ENCODE measurements at places on chromosomes 11 and 22.

DNA sequence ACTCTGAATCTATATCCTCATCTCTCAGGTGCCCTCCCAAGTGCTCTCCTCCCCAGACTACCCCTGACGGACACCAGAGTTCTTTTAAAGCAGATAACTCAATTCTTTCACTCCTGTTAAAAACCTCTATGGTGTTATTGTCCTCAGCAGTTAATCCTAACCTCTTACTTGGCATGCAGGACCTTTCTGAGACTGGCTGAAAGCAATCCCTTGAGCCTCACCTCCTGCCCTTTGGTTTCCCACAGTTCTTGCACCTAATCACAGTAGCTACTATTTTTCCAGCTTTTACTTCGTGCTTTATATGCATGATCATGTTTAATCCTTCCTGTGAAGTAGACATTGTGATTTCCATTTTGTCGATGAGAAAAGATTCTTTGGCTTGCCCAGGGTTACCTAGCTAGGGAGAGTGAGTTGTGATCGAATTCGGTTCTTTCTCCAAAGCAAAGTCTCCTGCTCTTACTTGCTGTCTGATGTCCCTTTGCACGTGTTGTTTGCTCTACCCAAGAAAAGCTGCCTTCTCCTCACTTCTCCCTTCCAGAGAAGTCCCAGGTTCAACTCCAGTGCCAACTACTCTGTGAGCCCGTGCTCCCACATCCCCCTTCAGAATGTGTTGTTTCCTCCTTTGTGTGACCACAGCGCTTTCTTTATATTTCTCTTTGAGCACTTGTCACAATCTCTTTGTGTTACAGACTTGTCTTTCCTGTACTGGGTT lies 2.1 kb downstream of the UBE2L3 start:
- no peak for DNase-seq

GRCh38 chr11:98625526-98625925 lies 395.2 kb upstream of the CNTN5 start:
- DNase-seq, result no peak

GRCh38 chr22:17872471-17872870 lies 98.2 kb upstream of the BID start:
- DNase-seq, result no peak

GRCh38 chr11:125952973-125953372 lies 7.1 kb downstream of the VSIG10L2 start:
- DNase-seq, result no peak

- DNase-seq, result no peak
Measured at GRCh38 chr11:67045314-67045713, 11.3 kb upstream of the RHOD start.

DNA sequence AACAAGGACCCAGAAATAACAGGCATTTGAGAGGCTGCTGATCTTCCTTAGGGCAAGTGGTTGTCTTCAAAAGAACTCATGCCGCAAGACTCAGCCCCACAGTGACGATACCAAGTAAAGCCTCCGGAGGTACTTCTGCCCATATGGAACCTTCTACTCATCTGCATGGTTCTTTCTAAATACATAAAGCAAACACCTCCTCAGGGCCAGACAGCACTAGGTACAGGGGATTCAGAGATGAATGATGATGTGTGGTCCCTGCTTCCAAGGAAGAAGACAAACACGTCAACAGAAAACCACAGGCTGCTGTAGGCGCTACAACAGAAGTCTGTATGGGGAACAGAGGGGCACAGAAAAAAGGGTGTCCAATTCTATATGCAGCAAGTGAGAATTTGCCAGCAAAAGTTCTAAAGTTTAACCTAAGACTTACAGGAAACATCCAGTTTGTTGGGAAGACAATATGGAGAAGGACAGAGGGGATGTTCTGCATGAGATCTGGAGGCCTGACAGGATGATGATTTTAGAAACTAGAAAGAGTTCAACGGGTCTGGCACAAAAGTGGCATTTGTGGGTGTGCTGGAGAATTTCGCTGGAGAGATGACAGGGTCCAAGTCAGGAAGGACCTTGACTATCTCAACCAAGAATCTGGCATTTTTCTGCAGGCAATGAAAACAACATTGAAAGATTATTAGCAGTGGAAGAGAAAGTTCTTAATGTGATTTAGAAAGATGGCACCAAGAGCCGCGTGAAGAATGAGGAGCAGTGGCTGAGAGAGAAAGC lies 23.7 kb downstream of the JAML start:
- peak; percentile 58 for DNase-seq

DNA sequence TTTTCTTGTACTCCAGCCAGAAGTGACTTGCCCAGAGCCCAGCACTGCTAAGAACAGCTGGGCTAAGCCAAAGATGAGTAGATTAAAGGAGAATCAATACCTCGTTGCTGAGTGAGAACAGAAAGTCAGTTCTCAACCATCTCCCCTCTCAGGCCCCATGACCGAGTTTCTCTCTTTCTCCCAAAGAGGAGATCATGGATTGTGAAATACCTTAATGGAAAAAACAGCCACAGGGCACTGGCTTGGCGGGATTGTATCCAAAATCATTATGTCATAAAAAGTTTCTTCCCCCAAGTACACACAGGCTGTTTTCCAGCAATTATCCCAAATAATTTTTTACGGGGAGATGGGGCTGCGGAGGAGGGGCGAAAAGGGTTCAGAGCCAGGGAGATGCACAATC lies 111.8 kb upstream of the TMEM45B start:
- DNase-seq, result no peak

DNA sequence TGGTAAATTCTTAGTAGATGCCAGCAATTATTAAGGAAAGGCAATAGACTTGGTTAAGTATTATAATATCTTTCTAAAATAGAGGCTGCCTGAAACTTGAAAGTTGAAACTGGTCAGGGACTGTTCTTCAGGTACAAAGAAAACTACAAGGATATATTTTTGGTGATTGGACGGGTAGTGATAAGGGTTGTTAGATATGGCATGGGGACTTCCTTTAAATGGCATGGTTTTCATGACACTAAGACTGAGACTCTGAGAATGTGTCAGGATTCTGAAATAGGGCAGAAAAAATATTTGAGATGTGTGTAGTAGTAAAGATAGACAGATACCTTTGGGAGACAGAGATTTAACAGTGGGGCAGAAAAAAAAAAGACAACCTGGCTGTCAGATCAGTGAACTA lies 108.4 kb upstream of the SLC5A12 start:
- DNase-seq, result no peak

DNA sequence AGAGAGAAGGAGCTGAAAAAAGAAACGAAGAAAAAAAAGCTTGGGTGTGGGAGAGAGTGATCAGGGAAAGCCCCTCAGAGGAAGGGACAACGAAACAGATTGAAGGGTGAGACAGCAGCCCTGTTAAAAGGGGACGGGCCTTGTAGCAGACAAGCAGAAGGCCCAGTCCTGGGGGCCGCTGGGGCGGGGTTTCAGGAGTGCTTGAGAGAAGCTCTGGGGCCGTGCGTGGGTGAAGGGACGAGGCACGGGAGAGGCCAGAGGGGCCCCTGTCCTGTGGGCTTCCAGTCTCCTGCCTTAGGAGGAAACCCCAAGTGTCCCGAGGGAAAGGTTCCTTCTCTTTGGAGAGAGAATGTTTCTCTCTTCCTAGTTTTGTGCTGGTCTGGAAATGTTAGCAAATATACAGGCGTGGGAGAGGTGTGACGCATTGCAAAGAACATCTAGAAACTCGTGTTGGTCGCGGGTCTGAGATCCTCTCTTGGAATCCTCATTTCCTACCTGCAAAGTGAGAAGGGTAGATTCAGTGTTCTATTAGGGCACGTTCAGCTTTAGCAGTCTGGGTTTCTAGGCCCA lies 28.6 kb downstream of the ADAMTS15 start:
- DNase-seq, result no peak

DNA sequence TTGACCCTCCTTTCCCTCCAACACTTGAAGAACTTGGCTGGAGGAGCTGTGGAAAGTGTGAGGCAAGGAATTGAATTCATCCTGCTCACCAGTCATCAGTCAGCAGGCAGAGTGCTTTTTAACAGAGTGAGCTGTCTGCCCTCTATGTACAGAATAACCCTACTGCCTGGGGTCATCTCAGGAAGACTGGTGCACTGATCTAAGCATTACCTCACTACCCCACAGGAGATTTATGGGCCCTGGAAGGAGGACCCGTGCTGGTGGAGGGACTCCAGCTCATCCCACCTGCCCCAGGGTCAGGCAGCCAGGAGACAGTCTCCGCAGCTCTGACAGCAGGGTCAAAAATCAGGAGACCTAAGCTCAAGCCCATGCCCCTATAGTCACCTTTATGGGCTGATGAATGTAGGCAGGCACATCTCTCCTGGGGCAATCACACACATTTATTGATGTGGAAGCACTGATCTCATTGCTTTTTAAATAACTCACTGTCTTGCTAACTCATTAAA lies 270.8 kb upstream of the SESN3 start:
- no peak for DNase-seq

- DNase-seq, result no peak
Measured at GRCh38 chr11:64360448-64360921, 1.5 kb downstream of the RPS6KA4 start.

DNA sequence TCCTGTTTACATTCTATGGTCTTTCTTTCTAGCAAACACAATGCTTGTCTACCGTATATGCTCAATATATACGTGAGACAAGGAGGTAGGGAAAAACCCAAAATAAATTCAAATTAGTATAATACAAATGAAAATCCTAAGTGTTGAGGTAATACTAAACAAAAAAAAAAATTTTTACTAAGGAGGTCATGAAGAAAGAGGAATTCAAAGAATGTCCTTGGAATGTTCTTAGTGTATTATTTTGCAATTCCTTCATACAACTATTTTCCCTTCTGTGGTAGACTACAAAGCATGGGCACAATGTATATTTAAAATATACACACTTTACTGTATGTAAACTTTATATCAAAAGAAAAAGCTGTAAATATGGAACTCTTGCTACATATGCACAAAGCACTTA lies 36.4 kb downstream of the PIK3C2A start:
- DNase-seq, result no peak

- no peak for DNase-seq
Measured at GRCh38 chr11:112652786-112653390, 308.3 kb upstream of the NCAM1 start.

- DNase-seq, result no peak
Measured at GRCh38 chr11:59184691-59185339, 12.9 kb downstream of the DTX4 start.

- DNase-seq, result no peak
Measured at GRCh38 chr11:76630600-76631281, 39.8 kb downstream of the LRRC32 start.

DNA sequence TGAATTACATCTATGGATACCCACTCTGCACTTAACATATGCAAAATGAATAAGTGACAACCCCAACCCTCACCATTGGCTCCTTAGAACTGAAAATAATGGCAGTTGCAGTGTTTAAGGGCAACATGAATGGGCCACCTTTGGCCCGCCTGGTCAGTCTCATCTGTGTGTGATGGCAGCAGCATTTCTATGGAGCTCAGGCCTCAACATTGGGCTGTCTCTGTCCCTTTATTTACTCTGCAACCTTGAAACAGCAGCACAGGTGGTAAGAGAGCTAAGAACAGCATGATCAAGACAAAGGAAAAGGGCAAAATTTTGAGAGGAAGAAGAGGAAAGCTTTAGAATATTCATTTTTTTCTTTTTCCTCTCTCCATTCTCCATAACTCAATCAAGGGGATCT lies 38.3 kb upstream of the TMEM135 start:
- no peak for DNase-seq

DNA sequence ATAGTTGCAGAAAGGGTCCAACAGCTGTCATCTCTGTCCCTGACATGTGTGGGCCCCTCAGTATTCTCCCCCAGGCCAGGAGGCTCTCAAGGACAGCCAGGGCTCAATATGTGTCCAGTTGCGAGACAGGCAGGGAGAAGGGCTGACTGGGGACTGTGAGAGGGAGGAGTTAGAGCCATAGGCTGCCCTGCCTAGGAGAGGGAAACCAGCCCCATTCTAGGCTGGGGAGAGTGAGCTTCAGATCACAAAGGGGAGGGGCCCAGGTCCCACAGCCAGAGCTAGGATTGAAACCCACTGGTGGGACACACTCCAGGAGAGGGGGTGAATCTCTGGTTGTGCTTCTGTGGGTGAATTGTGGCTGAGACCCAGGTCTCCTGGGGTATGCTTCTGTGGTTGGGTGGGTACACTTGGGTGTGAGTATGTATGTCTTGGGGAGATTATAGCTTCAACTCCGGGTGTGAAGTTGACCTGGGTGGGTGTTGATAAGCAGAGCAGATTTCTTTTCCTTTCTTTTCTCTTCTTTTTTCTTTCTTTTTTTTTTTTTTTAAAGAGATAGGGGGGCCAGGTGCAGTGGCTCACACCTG lies 2.1 kb upstream of the CARNS1 start:
- DNase-seq, result no peak

- DNase-seq, result no peak
Measured at GRCh38 chr11:106271686-106272085, 194.2 kb downstream of the AASDHPPT start.

DNA sequence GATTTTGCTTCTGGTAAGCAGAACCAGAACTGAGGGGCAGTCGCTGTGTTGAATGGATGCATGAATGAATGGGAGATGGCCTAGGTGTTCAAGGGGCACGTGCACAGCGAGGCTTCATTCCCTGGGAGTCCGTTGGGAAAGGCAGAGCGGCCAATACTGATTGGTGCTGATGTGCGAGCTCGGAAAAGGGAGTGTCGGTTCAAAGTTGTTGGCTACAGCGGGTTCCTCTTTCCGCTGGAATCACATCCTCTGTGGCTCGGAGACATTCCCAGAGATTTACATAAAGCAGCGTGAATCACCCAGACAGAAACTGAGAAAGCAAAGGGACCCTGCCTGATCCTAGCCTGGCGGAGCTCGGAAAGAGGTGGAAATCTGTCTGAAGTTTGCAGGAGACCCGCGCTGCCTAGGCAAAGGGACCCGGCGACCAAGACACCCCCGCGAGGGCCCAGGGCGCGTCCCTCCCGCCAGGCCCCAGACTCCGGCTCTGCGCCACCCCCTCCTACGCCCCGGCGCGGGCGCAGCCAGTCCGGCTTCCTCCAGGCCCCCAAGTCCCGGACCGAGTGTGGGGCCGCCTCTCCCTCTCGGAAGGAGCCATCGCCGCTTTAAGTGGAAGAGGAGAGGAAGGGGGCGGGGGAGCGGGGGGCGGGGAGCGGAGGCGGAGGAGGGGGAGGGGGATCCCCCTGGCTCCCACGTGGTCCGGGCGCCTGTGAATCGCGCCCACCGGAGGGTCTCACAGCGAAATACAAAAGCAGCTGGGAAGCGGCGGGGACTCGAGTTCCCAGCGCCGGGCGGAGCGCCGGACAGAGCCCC lies at the start of gene FJX1:
FJX1 (plus strand) TSS at position 774 of the 810 bp plus-strand sequence. CDS start 177 bp downstream, outside the sequence.
- DNase-seq, result peak; percentile 19

GRCh38 chr22:22397875-22398524 lies 110.5 kb downstream of the ZNF280B start:
- DNase-seq, result no peak
